ENCODE measurements at places on chromosomes 1 and 21. TPM values are rescaled to one million over a fixed set of nuclear protein-coding genes. Genes with fewer than 3 reads are reported as not detected.

- no peak for DNase-seq
- H3K36me3 ChIP-seq, result no peaks in the 10 kb centered on the region
- no peaks in the 10 kb centered on the region for H3K4me1 ChIP-seq
- H3K27me3 ChIP-seq, result no peaks in the 10 kb centered on the region
- H3K4me3 ChIP-seq, result no peak overlapping the region
These were observed 117.0 kb upstream of the PLD5 start for GRCh38 chr1:242641461-242641860.

GRCh38 chr1:166383137-166383536 lies 216.3 kb upstream of the FAM78B start:
- no peak for DNase-seq
- no peak overlapping the region for H3K27ac ChIP-seq
- H3K36me3 ChIP-seq, result no peaks in the 10 kb centered on the region

DNA sequence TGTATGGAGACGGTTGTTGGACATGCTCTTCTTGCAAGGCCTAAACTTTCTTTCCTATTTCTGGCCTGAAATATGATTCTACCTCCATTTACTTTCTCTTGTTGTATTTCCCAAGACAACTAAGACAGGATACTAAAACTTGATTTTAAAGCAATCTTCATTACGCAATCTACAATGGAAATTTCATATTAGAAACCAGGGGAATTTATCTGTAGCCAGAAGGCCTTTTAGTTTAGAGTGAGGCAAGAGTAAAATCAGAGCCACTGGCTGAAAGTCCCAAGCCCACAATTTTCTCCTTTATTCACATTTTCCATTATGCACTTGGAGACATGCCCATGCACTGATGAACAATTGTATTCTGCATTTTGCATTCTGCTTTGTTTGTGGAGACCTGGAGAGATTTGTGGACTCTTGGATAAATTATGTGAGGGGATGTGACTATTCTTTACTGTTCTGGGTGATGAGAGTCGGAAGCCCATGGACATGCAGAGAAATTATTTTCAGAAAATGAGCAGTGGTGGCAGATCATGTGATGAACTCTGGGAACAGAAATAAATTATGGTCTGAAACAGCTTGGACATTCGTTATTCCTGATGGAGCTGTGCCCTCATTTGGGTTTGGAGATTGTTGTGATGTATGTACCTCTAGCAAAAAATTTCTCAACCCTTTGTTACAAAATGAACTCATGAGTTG lies 336.8 kb downstream of the SEC16B start:
- H3K36me3 ChIP-seq, result no peaks in the 10 kb centered on the region
- H3K4me3 ChIP-seq, result no peak overlapping the region
- H3K27ac ChIP-seq, result no peak overlapping the region
- no peaks in the 10 kb centered on the region for H3K27me3 ChIP-seq

The CASQ1 gene
- total RNA-seq, result not detected

DNA sequence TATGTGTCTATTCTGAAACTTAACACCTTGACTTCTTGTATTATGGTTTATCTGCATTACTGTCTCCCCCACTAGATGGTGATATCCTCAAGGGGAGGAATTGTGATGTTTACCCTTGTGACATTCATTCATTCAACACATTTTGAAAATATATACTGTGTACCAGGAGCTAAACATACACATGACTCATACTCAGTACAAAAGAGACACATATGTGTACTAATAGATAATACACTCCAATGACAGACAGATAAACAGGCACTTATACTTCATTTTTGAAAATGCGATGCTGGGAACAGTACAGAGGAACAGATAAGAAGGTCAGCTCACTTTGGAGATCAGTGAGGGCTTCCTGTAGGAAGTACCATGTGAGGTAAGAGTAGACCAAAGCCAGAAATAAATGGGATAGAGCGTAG lies 8.9 kb upstream of the RAB3GAP2 start:
- no peaks in the 10 kb centered on the region for H3K36me3 ChIP-seq
- H3K4me1 ChIP-seq, result no peaks in the 10 kb centered on the region
- H3K27me3 ChIP-seq, result no peaks in the 10 kb centered on the region
- H3K4me3 ChIP-seq, result no peak overlapping the region

Measured in B cell (primary cell).